ENCODE measurements at places on chromosomes 3 and 15. TPM values are rescaled to one million over a fixed set of nuclear protein-coding genes. Genes with fewer than 3 reads are reported as not detected.

CLDN1 gene
- total RNA-seq: 0.12 TPM

CCDC14 gene
- total RNA-seq: 16.4 TPM

ZNF80 gene
- not detected for total RNA-seq

SLC22A13 gene
- total RNA-seq: 0.94 TPM

GTF2E1 gene
- total RNA-seq: 18.0 TPM

RTP1 gene
- total RNA-seq: under 0.01 TPM

GABRA5 gene
- total RNA-seq: under 0.01 TPM

ANKRD34C gene
- total RNA-seq: not detected

C3orf85 gene
- total RNA-seq: not detected

LTF gene
- total RNA-seq: not detected

MUSTN1 gene
- total RNA-seq: not detected

NECTIN3 gene
- total RNA-seq: 15.9 TPM

PRSS50 gene
- total RNA-seq: not detected

GP9 gene
- not detected for total RNA-seq

GOLGA8G gene
- total RNA-seq: not detected

CPA3 gene
- total RNA-seq: not detected

EIF3J gene
- total RNA-seq: 11.2 TPM

RAB11A gene
- 264 TPM for total RNA-seq

GNAT1 gene
- not detected for total RNA-seq

SERINC4 gene
- total RNA-seq: not detected

GOLGA6D gene
- total RNA-seq: not detected

TBL1XR1 gene
- 223 TPM for total RNA-seq

PAQR5 gene
- total RNA-seq: 0.15 TPM

SLC2A2 gene
- not detected for total RNA-seq

SYNPR gene
- total RNA-seq: not detected

ABI3BP gene
- 1.6 TPM for total RNA-seq

FANCD2OS gene
- total RNA-seq: not detected

ARGFX gene
- total RNA-seq: not detected

PML gene
- 20.4 TPM for total RNA-seq

GUCA1C gene
- total RNA-seq: not detected

SEC62 gene
- 42.3 TPM for total RNA-seq

FBXW12 gene
- not detected for total RNA-seq

TNNC1 gene
- total RNA-seq: 2.5 TPM

NR2F2 gene
- total RNA-seq: 8.5 TPM

C3orf22 gene
- not detected for total RNA-seq

SLC28A2 gene
- not detected for total RNA-seq

SUCLG2 gene
- total RNA-seq: 31.7 TPM

FBXL2 gene
- 14.6 TPM for total RNA-seq

CPEB1 gene
- total RNA-seq: 1.7 TPM

ZNF774 gene
- 1.7 TPM for total RNA-seq

ECE2 gene
- total RNA-seq: not detected

IQCH gene
- 1.3 TPM for total RNA-seq
